Pericardium fibroblast (primary cell): ENCODE measurements at places on chromosomes 6 and 20. TPM values are rescaled to one million over a fixed set of nuclear protein-coding genes. Genes with fewer than 3 reads are reported as not detected.

Gene NDUFAF5
- total RNA-seq = 3.8 and 14.5 TPM in 2 replicates

Gene RIMS4
- 0.12 and 0.34 TPM in 2 replicates for total RNA-seq

Gene WFDC10B
- not detected in 2 replicates for total RNA-seq

Gene C2
- 1.2 and 9.6 TPM in 2 replicates for total RNA-seq

Gene SLC22A7
- total RNA-seq = not detected in 2 replicates

Gene DLL1
- total RNA-seq = 1.8 TPM in 1 of 2 replicates, not detected in the other

Gene HTR1B
- 0.12 TPM in 1 of 2 replicates, not detected in the other for total RNA-seq

Gene METTL24
- not detected in 2 replicates for total RNA-seq

Gene PSORS1C2
- not detected in 2 replicates for total RNA-seq

Gene IBTK
- 21.6 and 27.8 TPM in 2 replicates for total RNA-seq

Gene NFATC2
- total RNA-seq = under 0.01 TPM in 1 of 2 replicates, not detected in the other

Gene CNR1
- 0.93 and 8.3 TPM in 2 replicates for total RNA-seq

Gene ZSCAN23
- total RNA-seq = 0.34 and 0.93 TPM in 2 replicates

Gene HMGA1
- total RNA-seq = 75.5 and 173 TPM in 2 replicates

Gene SIRPB2
- total RNA-seq = not detected in 2 replicates

Gene RPRD1B
- total RNA-seq = 16.0 and 17.4 TPM in 2 replicates

Gene CDSN
- total RNA-seq = not detected in 2 replicates

Gene KCNQ5
- 0.17 and 1.2 TPM in 2 replicates for total RNA-seq

Gene CCN5
- 2.1 and 16.2 TPM in 2 replicates for total RNA-seq

Gene ARG1
- total RNA-seq = not detected in 2 replicates

Gene THBS2
- total RNA-seq = 143 and 498 TPM in 2 replicates

Gene ADAM33
- 89.4 and 111 TPM in 2 replicates for total RNA-seq

Gene STX11
- total RNA-seq = 0.17 and 6.1 TPM in 2 replicates

Gene SAMD10
- total RNA-seq = 0.09 and 0.12 TPM in 2 replicates

Gene IL17F
- total RNA-seq = not detected in 2 replicates

Gene C20orf202
- 0.58 TPM in 1 of 2 replicates, not detected in the other for total RNA-seq

Gene HAO1
- not detected in 2 replicates for total RNA-seq

Gene FAM209B
- not detected in 2 replicates for total RNA-seq

Gene POLR3F
- total RNA-seq = 5.6 and 7.7 TPM in 2 replicates
